ENCODE measurements at places on chromosomes 16 and 17.

- DNase-seq, result no peak
These were observed 43.4 kb downstream of the BAHCC1 start for GRCh38 chr17:81438688-81439087.

GRCh38 chr16:11079652-11080187, 135.4 kb downstream of the CLEC16A start:
- no peak for DNase-seq

GRCh38 chr16:86398622-86399021, 111.7 kb upstream of the FOXF1 start:
- DNase-seq, result no peak

- no peak for DNase-seq
These were observed 91.2 kb upstream of the CREBBP start for GRCh38 chr16:3971706-3972105.
